ENCODE measurements at places on chromosomes 1 and 21. TPM values are rescaled to one million over a fixed set of nuclear protein-coding genes. Genes with fewer than 3 reads are reported as not detected.

DNA sequence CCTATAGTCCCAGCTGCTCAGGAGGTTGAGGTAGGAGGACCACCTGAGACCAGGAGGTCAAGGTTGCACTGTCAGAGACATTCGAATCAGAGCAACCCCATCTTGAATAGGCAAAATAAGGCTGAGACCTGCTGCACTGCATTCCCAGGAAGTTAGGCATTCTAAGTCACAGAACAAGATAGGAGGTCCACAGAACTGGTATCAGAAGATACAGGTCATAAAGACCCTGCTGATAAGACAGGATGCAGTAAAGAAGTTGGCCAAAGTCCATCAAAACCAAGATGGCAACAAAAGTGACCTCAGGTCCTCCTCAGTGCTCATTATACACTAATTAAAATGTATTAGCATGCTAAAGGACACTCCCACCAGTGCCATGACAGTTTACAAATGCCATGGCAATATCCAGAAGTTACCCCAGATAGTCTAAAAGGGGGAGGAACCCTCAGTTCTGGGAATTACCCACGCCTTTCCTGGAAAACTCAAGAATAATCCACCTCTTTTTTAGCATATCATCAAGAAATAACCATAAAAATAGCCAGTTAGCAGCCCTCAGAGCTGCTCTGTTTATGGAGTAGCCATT, 65.2 kb upstream of the KLHDC7A start:
- no peak for DNase-seq

DNA sequence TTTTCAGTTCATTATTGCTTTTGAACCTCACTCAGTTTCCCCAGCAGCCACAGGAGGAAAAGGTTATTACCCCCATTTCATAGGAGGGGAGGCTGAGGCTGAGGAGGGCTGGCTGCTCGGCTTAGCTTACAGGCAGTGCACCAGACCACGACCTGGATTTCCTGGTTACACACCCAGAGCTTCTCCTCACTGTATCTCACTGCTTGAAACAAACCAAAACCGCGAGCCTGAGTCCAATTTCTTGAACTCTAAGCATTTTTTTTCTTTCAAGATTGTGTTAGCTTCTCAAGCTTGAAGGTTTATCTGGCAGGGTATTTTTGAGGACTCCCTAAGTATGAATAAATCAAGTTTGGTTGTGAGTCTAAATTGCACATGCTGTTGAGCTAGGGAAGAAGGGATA, 188.9 kb upstream of the EDN2 start:
- DNase-seq, result no peak

Gene IGSF9
- polyA plus RNA-seq, result 0.31 TPM

Gene WNT2B
- not detected for polyA plus RNA-seq

Gene EFNA3
- polyA plus RNA-seq, result 6.8 TPM
